ENCODE measurements at places on chromosomes 13 and 19.
A peak's percentile ranks its signal among the peaks of the same experiment; 100 is the strongest.

- no peak for DNase-seq
These were observed 16.4 kb upstream of the PRR19 start for GRCh38 chr19:42285541-42285941.

DNA sequence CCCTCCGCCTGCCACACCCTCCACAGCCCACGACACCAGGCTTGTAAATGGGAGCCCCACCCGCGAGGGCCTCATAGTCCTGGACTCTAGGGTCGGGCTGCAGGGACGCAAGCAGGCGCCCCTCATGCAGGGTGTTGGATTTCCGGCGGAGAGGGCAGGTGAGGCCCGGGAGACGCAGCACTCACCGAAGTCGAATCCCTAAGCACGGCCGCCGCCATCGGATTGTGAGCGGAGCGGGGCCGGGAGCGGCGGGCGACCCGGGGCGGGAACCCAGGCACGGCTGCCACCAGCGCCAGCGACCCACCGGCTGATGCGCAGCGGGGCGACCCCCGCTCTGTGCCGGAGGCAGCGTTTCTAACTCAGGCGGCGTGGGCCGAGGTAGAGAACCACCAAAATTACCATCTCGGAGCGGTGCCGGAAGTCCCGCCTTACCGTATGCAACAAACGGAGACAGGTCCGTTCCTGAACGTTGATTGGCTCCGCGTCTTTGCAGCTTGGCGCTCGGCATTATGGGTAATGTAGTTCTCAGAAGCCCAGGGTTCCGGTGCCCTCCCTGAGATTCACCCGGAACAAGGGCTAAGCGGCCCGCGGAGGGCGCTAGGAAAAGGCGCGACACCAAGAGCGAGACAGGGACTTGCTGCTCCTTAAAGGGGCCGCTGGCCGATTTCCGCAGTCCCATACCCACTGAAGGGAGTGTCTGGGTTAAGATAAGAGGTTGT is at the start of gene ZNF416:
ZNF416 (minus strand) TSS at position 425 of the 719 bp plus-strand sequence; CDS start at position 218, 207 bp downstream.
- DNase-seq = peak; percentile 96

GRCh38 chr19:1265615-1266128 is 3.5 kb upstream of the CIRBP start:
- DNase-seq = no peak

GRCh38 chr19:35757231-35757748 is 461 bp upstream of the HSPB6 start:
- peak; percentile 86 for DNase-seq

DNA sequence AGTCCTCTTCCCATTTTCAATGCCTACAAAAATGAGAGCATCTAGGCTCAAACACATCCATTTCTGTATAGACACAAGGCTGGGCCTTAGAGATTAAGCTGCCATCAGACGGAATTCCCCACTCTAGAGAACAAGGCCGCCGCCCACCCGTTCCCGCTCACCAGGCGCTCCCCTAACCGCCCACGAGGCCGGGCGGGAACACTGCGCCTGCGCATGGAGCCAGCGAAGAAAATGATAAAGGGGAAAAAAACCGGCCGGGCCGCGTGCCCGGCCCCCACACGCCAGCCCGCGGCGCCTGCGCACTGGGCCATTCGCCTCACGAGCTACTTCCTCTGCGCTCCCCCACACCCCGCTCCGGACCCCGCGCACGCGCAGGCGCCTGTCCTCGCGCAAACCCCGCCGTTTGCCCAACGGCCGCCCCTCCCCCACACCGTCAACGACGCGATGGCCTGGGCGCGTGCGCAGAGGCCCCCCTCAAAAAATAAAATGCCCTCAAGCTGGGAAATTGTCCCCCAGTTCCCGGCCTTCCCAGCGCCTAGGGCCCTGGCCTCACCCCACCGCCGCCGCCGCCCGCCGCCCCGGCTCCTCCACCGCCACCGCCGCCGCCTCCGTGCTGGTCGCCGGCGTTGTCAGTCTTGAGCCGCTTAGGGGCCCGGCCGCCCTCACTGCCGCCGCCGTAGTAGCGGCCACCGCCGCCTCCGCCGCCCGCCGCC is 483 bp downstream of the HNRNPL start:
- DNase-seq = peak; percentile 84

DNA sequence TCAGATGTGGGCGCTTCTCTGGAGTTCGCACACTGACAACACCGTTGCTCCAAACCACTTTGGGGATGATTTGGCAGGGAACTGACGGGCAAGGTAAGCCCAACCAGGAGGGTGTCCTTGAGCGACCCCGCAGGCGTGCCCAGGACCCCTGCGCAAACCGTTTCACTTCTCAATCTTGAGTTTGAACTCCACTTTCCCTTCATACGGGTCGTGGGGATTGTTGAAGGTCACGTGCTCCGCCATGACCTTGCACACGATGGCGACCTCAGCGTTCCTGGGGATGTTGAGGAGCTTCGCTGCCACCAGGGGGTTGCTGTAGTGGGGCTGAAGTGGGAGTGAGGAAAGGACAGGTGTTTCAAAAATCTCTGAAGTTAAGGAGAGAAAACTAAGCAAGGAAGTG is 8.8 kb downstream of the ATP4B start:
- DNase-seq = no peak

DNA sequence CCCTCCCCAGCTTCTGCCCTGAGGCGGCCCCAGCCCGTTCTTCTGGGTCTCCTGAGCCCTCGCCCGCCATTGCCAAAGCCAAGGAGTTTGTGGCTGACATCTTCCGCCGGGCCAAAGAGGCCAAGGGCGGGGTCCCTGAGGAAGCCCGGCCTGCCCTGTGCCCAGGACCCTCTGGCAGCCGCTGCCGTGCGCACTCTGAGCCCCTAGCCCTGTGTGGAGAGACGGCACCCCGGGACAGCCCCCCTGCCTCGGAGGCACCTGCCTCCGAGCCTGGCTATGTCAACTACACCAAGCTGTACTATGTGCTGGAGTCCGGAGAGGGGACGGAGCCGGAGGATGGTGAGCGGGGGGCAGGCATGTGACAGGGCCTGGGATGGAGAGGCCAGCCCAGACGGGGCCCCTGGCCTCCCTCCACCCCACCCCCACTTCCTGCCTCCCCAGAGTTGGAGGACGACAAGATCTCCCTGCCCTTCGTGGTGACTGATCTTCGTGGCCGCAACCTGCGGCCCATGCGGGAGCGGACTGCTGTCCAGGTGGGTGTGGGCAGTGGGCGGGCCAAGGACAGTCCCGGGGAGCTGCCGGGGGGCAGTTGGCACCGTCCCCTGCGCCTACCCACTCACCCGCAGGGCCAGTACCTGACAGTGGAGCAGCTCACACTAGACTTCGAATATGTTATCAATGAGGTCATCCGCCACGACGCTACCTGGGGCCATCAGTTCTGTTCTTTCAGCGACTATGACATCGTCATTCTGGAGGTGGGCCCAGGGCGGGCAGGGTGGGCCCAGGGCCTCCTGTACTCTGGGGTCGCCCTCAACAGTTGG is 7.0 kb downstream of the DCAF15 start:
- no peak for DNase-seq

GRCh38 chr13:45055902-45056648 is 64.2 kb upstream of the GTF2F2 start:
- peak; percentile 88 for DNase-seq

DNA sequence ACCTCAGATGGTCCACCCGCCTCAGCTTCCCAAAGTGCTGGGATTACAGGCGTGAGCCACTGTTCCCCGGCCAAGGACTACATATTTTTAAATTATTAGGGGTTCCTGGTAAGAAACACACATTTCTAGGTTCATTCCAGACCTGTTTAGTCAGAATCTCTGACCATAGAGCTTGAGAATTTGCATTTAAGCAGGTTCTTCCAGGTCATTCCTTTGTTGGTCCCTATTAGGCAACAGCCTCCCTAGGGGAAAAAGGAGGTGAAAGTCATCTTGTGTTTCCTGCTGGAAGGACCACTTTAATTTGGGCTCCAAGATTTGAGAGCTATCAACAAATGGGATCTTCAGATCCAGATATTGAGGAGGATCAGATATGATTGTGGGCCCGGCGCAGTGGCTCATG is 16.3 kb downstream of the S1PR2 start:
- no peak for DNase-seq

DNA sequence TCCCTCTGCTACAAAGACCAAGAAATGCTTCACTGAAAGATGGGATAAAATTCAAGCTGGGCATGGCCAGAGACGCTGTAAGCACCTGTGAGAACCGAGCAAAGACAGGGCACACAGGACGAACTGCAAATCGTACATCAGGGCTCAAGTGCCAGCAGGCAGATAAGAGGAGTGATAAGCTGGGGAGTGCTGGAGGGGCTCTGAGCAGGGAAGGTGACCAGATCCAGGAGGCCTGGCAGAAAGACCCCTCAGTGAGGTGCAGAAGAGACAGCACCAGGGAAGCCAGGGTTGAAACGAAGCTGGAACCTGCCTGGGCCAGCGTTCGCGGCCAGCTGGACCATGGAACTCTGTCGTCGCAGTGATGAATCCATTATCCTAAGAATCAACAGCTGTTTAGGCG is 10.2 kb downstream of the RAB20 start:
- DNase-seq = no peak
